ENCODE measurements at places on chromosomes 7 and 10.
A peak's percentile ranks its signal among the peaks of the same experiment; 100 is the strongest.

DNA sequence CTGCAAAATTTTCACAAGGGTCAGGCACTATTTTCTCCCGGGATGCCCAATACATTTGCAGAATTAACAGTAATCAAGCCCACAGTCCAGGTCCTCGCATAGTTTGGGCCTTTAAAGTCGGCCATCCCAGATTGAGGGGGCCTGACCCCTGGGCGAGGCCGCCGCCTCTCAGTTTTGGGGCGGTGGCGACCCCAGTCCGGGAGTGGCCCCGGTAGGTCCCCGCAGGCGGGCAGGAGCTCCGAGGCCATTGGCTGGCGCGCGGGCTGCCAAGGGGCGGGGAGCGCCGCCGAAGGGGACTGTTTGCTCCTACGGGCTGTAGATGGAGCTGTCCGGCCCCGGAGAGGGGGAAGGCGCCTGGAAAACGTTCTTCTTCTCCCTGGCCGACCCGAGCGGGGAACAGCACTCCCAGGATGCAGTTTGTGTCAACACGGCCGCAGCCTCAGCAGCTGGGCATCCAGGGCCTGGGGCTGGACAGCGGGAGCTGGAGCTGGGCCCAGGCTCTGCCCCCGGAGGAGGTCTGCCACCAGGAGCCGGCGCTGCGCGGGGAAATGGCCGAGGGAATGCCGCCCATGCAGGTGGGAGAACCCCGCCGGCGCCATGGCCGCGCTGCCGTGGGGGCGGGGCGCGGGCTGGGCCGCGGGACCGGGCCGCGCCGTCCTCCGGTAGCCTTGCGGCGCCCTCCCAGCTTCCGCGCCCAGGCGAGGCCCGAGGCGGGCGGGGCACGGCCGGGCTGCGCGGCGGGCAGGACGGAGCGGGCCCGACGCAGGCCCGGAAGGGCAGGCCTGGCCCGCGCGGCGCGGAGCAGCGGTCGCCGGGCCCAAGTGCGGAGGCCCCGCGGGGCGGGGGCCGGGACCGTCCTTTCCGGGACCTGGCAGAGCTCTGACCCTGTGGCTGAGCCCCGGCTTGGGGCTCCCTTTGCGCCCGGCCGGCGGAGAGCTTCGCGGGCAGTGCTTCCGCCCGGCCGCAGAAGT, at the start of gene ZNF282:
TSS of gene ZNF282 (plus strand) at position 367 of the 971 bp plus-strand sequence. CDS start at position 411, 44 bp downstream.
- DNase-seq: peak; percentile 96

DNA sequence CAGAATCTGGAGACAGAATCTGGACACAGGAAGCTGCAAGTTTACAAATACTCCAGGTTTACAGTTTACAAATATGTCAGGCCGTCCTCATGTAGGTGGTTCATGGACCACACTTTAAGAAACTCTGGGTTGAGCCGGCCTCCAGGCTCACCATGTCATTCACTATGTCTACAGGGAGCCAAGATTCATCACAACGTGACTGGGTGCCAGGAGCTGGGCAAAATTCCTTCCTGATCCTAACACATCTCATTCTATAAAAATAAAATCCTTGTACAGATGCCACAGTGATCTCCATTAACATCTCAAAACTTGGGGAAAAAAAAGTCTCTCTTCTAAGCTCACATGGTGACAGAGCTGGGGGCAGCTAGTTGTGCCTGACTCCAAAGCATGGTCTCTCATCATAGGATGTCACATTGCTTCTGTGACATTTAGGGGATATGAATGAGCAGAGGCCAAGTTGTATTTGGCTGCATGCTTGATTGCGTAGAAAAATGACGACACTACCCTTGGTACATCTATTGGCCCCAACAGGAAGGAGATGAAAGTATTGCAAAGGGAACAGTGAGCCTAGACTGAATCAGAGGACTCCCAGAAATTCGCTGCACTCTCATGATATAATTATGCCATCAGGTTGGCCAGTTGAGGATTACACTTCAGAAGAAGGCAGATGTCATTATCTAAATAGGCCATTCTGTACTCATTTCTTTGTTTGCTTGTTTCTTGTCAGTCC, 35.9 kb downstream of the MTURN start:
- no peak for DNase-seq

DNA sequence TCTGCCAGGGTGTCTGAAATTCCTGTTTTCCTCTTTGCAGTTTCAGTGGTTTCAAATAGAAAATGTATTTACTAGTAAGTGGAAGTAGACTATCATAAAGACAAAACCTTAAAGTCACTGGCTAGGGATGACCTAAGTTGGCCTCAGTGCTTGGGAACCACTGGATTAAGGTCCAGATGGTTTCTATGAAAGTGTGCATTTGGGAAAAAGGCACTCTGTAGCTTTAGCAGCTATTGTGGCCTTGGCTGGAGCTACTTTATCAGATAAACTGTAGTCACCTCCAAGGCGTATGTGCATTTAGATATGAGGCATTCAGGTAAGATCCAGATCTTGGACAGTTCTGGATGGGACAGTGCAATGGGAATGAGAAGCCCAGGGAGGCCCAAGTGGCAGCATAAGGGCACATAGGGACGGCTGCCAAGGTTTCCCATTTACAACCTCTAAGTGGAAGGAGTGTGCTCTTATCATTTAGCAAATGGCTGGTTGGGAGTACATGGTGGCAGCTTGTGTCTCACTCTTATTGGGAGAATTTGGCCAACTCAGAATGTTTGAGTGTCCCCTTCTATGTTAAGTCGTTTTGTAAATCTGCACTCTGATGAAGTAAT, 185.6 kb downstream of the LRMDA start:
- DNase-seq: no peak

GRCh38 chr7:130415006-130415405, 25.8 kb downstream of the CEP41 start:
- no peak for DNase-seq

- DNase-seq: no peak
Measured at GRCh38 chr10:1272079-1272776, 216.0 kb downstream of the WDR37 start.
